NCI-H1417 treated with DMSO at 0.1 percent for 48 hours (cell line): ENCODE measurements at places on chromosomes 2 and 18.

DNA sequence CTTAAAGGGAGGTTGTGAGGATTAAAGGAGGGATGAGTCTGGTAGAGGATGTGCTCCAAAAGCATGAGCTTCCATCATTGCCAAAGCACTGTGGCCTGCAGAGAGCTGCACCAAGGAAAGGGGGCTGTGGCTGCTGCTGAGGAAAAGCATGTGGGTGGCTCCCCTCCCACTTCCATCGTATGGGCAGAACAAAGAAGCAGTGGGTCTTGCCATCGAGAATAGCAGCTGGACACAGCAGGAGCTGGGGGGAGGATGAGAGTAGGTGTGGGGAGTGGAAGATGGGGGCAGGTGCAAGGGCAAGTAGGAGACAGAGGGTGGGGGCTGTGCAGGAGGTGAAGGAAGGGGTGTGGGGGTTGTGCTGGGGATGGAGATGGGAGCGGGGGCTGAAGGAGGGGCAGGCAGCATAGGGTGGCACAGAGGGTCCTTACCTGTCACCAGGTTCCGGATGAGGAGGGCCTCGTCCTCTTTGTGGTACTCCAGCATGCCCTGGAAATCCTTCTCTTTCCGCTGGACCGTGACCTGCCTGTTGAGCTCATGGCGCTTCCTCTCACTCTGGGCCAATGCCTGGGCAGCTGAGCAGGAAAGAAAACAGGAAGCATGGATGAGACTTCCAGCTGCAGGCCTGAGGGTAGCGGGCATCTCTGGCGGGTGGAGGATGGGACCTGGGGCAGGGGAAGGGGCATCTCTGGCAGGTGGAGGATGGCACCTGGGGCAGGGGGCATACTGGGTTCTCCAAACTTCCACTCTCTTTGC lies 33.6 kb upstream of the ACAA2 start:
- DNase-seq = peak; percentile 41

- DNase-seq = no peak
Observed at GRCh38 chr2:33488178-33488690, 11.8 kb downstream of the RASGRP3 start.

GRCh38 chr2:138293045-138293444 lies 208.5 kb upstream of the SPOPL start:
- DNase-seq = no peak

- peak; percentile 36 for DNase-seq
Observed at GRCh38 chr2:216690853-216691741, 4.3 kb downstream of the IGFBP5 start.

DNA sequence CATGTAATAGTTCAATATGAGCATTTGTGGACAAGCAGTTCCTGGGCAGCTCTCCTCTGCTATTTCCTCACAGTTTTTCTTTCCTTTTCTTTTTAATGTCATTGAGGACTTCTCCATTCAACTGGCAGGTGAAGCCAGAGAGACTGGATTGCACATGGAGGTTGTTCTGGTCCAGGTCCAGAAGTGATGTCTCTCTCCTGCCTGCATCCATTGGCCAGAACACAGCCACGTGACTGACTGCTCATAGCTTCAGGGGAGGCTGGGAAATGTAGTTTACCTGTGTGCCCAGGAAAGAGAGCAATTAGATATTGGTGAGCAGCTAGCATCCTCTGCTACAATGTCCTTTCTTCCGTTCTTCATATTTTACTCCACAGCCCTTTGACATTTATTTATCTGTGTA lies 20.2 kb upstream of the ADAM23 start:
- no peak for DNase-seq

- DNase-seq = no peak
Observed at GRCh38 chr2:86304416-86304815, 33.0 kb downstream of the REEP1 start.

DNA sequence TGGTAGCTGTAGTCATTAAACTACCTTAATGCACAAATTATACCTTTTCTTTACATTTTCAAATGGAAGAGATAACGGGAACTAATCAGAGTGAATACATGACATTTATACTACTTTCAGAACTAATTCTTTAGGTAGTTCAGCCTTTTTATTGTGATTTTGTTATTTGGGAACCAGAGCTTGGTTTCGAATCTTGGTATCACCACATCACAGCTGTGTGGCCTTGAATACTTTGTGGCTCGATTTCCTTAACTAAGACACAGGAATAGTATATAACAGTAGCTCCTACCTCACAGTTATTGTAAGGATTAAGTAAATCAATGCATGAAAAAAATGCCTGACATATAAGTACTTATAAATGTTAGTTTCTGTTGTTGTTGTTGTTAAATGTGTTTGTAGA lies 240.0 kb downstream of the WDR7 start:
- no peak for DNase-seq

DNA sequence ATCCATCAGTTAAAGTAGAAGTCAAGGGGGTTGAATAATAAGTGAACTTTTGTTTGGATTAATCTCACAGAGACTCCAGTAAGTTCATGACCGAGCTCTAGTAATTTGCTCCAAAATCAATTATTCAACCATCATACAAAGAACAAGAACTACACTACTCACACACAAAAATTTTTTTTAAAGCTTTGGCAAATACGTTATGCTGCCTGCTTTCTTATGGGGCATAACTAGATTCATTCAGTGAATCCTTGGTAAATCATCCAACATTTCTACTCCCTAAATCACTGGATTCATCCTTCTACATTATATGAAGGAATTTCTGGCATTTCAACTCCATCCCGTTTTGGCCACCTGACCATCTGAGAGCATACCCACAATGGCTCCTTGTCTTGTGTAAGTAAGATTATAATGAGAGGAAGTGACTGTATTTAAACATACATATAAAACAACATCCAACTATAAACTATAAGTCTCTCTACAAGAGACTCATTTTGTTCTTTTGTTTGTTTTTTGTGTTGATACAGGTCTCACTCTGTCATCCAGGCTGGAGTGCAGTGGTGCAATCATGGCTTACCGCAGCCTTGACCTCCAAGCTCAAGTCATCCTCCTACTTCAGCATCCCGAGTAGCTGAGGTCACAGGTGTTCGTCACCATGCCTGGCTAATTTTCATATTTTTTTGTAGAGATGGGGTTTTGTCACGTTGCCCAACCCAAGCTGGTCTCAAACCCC lies 144.2 kb upstream of the LRRTM4 start:
- no peak for DNase-seq

- DNase-seq = no peak
Observed at GRCh38 chr2:31235504-31235902, 1.6 kb downstream of the EHD3 start.

DNA sequence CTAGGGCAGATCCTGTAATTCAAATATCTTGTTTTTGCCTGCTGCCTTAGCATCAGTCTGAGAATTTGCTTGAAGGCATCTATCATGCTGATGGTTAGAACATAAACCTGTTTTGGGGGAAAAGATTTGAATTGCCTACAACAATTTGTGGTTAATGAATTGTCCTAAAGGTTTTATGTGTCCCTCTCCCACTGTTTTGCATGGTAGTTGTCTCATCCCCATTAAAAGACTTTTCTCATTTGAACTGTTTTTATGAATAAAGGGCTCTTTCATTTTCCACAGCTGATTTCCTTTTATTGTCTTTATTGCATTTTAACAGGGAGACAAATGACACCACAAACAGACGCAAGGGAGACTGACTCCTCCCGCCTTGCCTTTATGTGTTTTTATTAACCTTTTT lies 275.6 kb downstream of the PIK3C3 start:
- no peak for DNase-seq

GRCh38 chr2:21715887-21716286 lies 592.1 kb downstream of the TDRD15 start:
- no peak for DNase-seq

GRCh38 chr2:19176977-19177376 lies 181.4 kb downstream of the OSR1 start:
- DNase-seq = no peak

DNA sequence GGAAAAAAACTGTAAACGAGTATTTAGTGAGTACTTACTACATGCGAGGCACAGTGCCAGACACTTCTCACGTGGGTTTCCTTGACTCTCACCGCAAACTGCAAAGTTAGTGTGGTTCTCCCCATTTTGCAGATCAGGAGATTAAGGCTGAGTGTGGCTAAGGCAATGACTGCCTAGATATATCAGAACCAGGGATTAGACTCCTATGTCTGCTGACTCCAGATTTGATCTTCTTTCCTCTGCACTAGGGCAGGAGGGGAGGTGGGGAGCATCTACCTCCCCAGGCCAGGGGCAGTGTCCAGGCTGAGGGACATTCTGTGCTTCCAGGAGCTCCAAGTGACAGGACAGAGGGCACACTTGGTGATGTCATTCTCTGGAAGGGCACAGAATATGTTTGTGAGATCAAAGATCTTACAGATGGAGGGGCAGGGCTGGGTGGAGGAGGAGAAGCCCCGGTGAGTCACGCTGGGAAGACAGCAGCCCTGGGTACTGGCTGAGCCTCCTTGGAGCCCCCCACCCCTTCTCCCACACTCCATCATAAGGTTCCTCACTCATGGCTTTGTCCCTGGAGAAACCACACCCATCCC lies 92.4 kb downstream of the RHOB start:
- DNase-seq = no peak

GRCh38 chr2:100965596-100965995 lies 36.5 kb upstream of the RPL31 start:
- DNase-seq = no peak

DNA sequence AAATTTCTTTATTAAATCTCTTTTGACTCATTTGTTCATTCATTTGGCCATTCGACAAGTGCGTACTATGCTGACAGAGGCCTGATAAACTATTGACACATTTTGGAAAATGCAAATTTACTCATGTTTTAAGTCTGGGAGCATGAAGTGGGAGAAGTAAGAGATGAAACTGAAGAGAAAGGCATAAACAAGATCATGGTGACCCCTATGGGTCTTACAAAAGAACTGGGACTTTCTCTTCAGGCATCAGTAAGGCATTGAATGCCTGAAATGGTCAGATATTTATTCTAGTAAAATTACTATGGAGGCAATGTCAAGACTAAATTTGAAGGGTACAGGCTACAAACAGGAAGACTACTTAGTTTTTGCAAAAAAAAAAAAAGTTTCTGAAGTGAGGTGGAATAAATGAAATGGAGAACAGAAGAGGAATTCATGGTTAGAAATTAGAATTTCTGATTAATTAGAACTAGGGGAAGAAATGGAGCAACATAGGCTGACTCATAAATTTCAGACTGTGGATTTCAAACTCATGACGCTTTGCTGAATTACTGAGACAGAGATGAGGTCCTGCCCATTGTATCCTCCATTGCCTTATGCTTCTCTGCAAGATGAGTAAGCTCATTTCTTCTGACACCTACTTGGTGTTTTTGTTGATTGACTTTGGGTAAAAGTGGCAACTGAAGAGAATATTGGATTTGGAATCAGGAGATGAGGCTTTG lies 32.7 kb downstream of the VSNL1 start:
- no peak for DNase-seq

- DNase-seq = no peak
Observed at GRCh38 chr18:63936932-63937393, 12.1 kb upstream of the HMSD start.

- DNase-seq = no peak
Observed at GRCh38 chr2:38660282-38660681, 5.6 kb upstream of the GALM start.

GRCh38 chr2:61177727-61178549 lies 15.9 kb downstream of the C2orf74 start:
- no peak for DNase-seq

DNA sequence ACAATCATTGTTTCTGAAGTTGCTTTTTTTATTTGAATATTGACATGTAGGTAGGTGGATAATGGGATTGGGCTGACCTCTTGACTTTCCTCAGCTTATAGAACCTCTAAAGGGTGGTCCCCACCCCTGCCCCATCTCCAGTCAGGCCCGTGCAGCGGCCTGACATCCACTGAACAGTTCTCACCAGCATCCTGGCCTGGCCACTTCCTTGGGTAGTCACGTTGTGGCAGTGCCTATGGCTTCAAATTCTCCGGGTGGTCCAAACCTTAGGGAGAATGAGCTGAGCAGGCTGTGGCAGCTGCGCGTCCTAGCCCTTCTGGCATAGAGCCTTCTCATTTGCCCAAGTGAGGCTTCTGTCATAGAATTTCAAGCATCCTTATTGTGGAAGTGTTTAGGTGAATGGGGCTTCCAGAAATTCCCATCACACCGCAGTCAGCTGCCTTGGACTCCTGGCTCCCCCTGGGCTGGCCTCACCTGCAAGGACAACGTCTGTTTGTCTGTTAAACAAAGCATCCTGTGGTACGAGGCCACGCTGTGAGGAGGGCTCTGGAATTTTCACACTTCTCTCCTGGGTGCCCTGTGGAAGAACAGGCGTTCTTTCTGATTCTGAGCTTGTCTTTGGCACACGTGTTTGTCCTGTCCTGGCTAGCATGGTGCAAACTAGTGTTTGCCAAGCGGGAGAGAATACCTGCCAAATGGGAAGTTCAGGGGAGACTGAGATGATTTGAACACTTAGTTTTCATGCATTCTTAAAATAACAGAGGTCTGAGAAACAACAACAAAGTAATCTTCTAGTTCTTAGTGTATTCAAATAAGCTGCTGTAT lies 31.8 kb upstream of the OTOS start:
- no peak for DNase-seq

DNA sequence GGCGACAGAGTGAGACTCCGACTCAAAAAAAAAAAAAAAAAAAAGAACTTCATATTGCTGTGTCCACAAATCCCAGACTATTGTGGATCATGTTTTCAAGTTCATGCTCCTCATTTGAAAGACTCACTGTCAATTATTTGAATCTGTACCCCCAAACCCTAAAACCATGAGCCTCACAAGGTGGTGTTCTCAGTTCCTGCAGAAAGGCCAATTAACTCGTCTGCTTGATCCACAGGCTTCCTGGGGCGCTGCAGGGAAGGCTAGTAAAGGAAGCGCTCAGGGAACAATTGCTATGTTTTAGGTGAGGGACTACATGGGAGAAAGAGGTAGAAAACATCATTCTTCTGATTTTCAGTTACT lies 396.8 kb upstream of the NETO1 start:
- no peak for DNase-seq

DNA sequence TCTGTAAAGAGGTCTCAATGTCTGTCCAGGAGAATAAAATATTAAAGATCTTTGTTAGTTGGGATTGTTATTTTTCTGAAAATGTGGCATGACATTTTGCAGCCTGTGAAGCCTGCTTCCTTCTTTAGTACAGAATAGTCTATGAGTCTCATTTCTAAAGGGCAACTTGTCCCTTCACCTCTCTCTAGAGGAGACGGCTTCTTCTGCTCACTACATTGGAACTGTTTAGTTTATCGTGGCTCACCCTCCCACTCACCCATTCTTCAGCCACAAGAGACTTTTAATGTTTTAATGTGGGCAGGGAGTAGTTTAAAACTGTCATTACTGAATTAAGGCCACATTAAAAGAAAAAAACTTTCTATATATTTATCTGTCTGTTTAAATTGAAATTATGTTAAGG lies 161.0 kb downstream of the BARD1 start:
- DNase-seq = no peak

GRCh38 chr2:127528487-127528886 lies 2.2 kb upstream of the IWS1 start:
- no peak for DNase-seq
